ENCODE measurements at places on chromosomes 4 and X. TPM values are rescaled to one million over a fixed set of nuclear protein-coding genes. Genes with fewer than 3 reads are reported as not detected.

Gene PHF8
- 40.4 TPM for total RNA-seq

Gene PNMA5
- 0.23 TPM for total RNA-seq

Gene RHOXF2B
- total RNA-seq, result not detected

Gene PCDH10
- total RNA-seq, result not detected

Gene NOX1
- total RNA-seq, result not detected

Gene RPGR
- 4.5 TPM for total RNA-seq

Gene CASP6
- total RNA-seq, result 32.4 TPM

Gene NPY1R
- total RNA-seq, result not detected
